ENCODE measurements at places on chromosomes 5 and 9.

DNA sequence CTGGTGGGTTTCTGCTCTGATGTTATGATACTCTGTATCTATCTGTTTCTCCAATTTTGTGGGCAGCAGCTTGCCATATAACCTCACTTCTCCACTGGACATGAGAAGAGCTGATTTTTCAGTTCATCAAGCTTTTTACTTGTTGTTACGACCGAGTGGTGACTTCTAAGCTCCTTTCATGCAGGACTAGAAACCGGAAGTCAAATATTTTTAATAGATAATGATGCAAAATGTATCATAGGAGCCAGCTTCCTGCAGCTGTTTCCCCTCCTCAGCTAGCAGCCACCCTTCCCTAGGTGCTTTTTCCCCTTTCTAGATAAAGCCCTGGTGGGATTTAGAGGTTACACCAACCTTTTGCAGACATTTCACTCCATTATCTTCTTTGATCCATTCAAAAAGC is 17.0 kb upstream of the ADAM19 start:
- no peak for DNase-seq

DNA sequence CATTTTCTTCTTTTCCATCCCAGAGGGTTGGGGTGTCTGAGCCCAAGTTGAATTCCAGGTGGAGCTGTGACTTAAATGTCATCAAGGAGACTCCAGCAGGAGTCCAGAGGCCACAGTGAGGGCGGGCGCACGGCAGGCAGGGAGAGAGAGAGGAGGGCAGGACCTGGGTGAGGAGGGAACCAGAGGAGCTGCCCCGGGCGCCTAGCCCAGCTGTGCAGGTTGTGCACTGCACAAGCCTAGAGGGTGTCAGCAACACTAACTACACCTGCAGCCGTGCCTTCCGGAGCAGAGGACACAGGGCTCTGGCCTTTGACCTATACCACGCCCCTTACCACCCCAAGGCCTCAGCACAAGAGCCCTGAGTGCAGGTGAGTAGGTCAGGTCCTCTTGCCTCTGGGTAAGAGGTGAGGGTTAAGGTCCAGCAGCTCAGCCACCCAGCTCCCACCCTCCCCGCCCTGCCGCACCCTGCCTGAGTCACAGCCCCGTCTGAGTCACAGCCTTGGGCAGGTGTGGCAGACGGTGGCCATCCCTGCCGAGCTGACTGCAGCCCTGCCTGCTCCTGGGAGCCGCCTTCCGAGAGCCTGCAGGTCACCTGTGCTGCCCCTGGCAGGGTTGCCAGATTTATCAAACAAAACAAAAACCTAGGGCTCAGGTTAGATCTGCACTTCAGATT is 6.4 kb upstream of the AGPAT2 start:
- DNase-seq, result no peak

DNA sequence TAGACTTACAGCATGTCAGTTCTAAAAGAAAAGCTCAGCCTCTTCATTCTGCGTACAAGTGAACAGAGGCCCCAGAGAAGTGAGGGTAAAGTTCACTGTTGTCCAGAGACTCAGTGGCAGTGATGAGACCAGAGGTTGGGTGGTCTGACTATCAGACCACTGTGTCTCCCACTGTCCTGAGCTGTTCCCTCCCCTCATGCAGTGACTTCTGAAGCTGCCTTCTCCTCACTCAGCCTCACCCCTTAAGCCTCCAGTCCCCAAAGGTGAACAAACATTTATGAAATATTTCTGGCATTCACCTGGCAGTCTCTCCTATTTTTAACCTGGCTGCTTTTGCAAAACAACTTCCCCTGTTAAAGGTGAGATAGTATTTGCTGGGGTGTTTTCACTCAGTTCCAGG is 54.7 kb downstream of the ABLIM3 start:
- DNase-seq, result no peak

DNA sequence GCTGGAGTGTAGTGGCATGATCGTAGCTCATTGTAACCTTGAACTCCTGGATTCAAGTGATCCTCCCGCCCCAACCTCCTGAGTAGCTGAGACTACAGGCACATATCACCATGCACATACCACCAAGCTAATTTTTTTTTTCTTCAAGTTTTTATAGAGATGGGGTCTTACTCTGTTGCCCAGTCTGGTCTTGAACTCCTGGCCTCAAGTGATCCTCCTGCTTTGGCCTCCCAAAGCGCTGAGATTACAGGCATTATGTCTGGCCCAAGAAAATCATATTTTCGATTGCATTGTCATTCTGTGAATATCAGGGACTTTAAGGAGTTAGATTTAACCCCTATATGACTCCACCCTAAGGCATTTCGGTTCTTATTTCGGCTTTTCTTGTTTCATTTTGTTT is 116.6 kb downstream of the VPS13A start:
- DNase-seq, result no peak

GRCh38 chr5:169862391-169862811 is 117.9 kb downstream of the INSYN2B start:
- DNase-seq, result no peak

DNA sequence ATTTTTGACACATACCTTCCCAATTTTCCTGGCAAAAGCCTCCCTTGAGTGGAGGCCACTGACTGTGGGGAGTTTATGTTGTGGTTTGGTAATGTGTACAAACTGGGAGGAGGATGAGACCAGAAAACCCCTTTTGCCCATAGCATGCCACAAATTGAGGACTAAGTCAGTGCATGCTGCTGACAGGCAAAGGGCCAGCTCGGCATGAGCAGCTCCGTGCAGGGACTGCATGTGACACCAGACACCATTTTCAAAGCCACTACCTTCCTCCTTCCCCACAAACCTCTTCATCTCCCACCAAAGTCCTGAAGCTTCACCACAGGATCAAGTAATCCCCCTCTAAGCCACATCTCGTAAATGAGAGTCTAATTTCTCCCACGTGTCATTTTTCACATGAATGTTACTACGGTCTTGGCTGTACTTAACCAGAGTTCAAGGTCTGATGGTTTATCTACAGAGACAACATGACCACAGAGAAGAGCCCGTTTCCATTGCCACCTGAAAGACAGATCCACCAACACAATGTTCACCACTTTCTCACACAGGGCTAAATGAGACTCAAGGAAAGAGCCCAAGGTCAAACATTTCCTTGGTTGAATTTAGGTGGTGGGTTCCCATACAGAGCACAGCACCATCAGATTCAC is 106.5 kb downstream of the NFIB start:
- DNase-seq, result no peak
